ENCODE measurements at places on chromosomes 11 and 22.
A peak's percentile ranks its signal among the peaks of the same experiment; 100 is the strongest.

DNA sequence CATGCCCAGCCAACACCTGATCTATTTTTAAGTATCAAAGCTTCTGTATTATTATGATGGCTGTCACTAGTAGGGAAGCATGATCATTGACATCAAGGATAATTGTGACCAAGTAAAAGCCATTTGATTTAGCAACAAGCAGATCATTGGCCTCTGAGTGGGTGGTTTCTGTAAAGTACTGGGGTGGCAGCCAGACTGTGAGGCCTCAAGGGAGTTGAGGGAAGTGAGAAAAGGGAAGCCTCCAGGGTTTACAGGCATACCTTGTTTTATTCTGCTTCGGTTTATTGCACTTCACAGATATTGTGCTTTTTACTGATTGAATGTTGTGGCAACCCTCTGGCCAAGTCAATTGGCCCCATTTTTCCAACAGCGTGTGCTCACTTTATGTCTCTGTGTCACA lies 60.1 kb downstream of the PRR5L start:
- no peaks in the 10 kb centered on the region for H3K36me3 ChIP-seq
- no peak overlapping the region for H3K4me3 ChIP-seq
- H3K27ac ChIP-seq: no peak overlapping the region

GRCh38 chr22:39244136-39244495 lies 666 bp downstream of the PDGFB start:
- H3K27ac ChIP-seq: peak overlapping the region; percentile 94
- H3K27me3 ChIP-seq: no peaks in the 10 kb centered on the region
- H3K4me3 ChIP-seq: peak overlapping the region; percentile 80
- H3K4me1 ChIP-seq: peaks cover 54% of the 10 kb centered on the region

DNA sequence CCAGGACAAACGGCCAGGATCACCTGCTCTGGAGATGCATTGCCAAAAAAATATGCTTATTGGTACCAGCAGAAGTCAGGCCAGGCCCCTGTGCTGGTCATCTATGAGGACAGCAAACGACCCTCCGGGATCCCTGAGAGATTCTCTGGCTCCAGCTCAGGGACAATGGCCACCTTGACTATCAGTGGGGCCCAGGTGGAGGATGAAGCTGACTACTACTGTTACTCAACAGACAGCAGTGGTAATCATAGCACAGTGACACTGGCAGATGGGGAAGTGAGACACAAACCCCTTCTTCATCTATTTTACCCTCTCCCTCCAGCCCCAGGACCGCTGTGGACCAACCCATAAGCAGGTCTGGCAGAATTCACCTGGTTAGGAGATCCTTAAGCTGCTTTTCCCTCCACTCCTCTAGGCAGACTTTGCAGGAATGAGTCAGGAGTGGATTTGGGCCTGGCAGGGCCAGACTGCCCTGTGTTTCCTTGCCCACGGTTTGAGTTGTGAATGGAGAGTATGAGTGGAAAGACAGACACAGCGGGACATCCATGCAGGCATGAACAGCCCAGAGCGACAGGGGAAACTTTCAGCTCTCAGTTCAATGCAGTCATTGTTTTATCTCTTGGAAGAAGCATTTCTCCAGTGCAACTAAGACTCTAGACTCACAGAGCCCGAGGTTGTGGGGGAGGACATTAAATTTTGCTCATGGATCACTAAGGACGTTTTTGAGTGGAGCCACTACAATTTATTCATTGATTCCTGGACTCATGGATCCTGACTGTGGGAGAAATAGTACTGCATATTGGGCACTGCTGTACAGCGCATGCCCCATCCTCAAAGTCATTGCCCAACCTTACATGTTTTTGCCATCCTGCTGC lies 75.3 kb upstream of the IGLL5 start:
- no peaks in the 10 kb centered on the region for H3K27me3 ChIP-seq
- no peaks in the 10 kb centered on the region for H3K4me1 ChIP-seq
- no peaks in the 10 kb centered on the region for H3K36me3 ChIP-seq
- no peak overlapping the region for H3K27ac ChIP-seq
- H3K4me3 ChIP-seq: no peak overlapping the region

DNA sequence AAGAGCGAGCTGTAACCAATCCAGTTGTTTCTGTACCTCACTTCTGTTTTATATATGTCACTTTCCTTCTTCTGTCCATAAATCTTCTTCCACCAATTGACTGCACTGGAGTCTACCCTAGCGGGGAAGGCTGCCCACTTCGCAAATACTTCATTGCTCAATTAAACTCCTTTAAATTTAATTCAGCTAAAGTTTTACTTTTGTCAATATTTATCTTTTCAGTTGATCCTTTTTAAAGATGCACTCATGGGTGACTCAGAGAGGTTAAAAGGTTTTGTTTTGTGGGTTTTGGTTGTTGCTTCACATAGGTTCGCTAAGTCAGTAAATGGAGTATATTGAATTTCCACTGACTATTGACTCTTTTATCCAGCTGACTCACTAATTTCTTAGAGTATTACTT lies 597.2 kb downstream of the DLG2 start:
- H3K27me3 ChIP-seq: no peaks in the 10 kb centered on the region
- no peak for DNase-seq
- H3K36me3 ChIP-seq: no peaks in the 10 kb centered on the region

DNA sequence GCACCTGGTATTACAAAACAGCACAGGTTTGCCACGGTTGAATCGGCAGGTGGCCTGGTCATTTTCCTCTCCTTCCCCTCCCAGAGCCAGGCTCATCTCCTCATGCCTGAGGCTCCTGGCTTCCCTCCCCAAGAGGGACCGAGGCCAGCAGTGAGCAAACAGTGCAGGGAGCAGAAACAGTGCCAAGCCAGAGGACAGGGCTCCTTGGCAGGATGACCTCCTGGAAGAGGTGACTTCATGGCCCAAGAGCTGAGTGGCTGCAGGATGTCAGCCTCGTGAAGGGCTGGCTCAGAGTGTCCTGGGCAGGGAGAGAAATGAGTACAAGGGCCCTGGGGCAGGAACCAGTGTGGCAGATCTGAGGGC lies 22.8 kb upstream of the PPFIA1 start:
- no peak overlapping the region for H3K27ac ChIP-seq
- H3K4me3 ChIP-seq: no peak overlapping the region
- no peak for DNase-seq
- no peaks in the 10 kb centered on the region for H3K27me3 ChIP-seq
- H3K4me1 ChIP-seq: peaks cover 23% of the 10 kb centered on the region

GRCh38 chr11:71955898-71956456 lies 27.1 kb downstream of the RNF121 start:
- H3K4me1 ChIP-seq: no peaks in the 10 kb centered on the region
- no peak overlapping the region for H3K27ac ChIP-seq
- no peak for DNase-seq

- H3K27ac ChIP-seq: no peak overlapping the region
- H3K4me3 ChIP-seq: no peak overlapping the region
- no peaks in the 10 kb centered on the region for H3K27me3 ChIP-seq
- DNase-seq: no peak
Measured at GRCh38 chr11:87447606-87448005, 409.9 kb downstream of the TMEM135 start.

- H3K4me3 ChIP-seq: no peak overlapping the region
- H3K27me3 ChIP-seq: no peaks in the 10 kb centered on the region
- H3K4me1 ChIP-seq: no peaks in the 10 kb centered on the region
Measured at GRCh38 chr11:47434011-47434786, 8.0 kb upstream of the PSMC3 start.

- no peak overlapping the region for H3K4me3 ChIP-seq
- H3K27me3 ChIP-seq: no peaks in the 10 kb centered on the region
- no peaks in the 10 kb centered on the region for H3K36me3 ChIP-seq
- H3K4me1 ChIP-seq: no peaks in the 10 kb centered on the region
- H3K27ac ChIP-seq: no peak overlapping the region
Measured at GRCh38 chr11:59429924-59430516, 3.8 kb upstream of the OR5A2 start.

DNA sequence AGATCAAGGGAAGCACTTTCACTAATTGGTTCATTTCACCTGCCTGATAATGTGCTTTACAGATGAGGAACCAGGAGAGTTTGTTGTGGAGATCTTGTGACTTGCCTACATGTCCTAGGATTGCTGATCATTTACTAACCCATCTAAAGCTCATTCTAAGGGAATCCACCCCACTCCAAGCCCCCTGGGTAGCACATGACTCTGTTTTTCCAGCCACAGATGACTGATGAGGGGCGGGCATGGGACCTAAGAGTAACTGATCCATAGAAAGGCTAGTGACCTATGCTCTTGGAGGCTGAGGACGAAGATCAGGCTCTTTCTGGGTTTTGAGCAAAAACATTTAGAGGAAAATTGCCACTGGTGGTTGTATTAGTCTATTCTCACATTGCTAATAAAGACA lies 378.1 kb downstream of the CADM1 start:
- H3K27ac ChIP-seq: no peak overlapping the region
- H3K36me3 ChIP-seq: no peaks in the 10 kb centered on the region
- no peak overlapping the region for H3K4me3 ChIP-seq
- H3K4me1 ChIP-seq: no peaks in the 10 kb centered on the region

DNA sequence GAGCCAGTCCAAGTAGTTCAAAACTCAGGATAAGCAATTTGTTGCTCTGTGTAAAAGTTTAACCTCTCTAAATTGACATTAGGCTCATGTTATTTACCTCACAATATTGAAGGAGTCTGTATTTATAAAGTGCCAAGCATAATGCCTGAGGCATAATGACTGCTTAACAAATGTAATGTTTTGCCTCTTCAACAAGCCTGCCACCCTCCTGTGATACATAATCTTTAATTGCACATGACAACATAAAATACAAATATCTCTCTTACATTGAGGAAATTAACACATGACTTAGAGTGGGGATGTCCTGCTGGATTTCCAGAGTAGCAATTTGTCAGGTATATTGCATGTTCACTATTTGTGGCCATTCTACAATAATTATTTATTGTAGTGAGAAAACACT lies 469.2 kb upstream of the ANO5 start:
- no peaks in the 10 kb centered on the region for H3K4me1 ChIP-seq
- H3K27ac ChIP-seq: no peak overlapping the region
- H3K4me3 ChIP-seq: no peak overlapping the region
- H3K36me3 ChIP-seq: no peaks in the 10 kb centered on the region
